ENCODE measurements at places on chromosomes 11 and 22.
A peak's percentile ranks its signal among the peaks of the same experiment; 100 is the strongest.

GRCh38 chr11:92642177-92642931, 327.1 kb upstream of the MTNR1B start:
- DNase-seq, result no peak

DNA sequence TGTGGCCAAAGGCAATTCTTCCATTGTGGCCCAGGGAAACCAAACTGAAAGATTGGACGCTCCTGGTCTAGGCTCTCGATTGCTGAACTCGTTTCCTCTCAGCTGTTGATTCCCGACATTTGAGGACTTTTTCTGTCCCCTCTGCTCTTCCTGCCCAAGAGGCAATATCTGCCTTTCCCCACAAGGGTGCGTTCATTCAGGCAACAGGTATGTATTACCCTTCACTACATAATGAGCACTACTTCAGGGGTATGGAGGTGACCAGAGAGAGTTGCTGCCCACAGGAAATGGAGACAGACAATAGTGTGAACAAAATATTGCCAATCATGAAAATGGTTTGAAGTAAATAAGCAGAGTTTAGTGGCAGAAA, 8.2 kb downstream of the PTH start:
- DNase-seq, result peak; percentile 40

DNA sequence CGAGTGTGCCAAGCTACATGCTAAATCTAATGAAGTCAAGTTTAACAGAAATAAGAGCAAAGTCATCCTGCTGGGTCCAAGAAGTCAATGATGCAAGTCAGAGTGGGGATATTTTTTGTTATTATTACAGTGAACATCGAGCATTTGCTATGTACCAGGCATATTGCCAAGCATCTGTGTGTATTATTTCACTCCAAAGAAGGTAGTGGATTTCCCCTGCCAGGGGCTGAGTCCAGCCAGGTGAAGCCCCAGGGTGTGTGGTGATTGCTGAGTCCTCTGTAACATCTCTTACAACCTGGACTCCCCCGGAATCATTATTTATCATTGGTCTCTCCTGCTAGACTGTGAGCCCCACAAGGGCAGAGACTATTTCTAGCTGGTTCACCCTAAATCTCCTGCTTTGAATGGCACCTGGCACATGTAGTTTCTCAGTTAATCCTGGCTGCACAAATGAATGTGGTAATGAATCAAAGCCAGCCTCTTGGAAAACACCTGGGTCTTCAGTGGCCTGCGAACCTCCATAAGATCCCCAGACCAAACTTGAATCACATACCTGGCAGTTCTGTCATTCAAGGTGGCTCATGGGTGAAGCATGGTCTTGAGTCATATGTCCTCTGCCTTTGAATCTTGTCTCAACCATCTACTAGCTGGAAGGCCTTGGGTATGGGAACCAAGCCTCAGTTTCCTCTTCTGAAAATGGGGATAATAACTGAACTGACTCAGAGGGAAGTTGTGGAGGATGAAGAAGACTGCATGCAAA, 549.2 kb downstream of the MIAT start:
- DNase-seq, result no peak

DNA sequence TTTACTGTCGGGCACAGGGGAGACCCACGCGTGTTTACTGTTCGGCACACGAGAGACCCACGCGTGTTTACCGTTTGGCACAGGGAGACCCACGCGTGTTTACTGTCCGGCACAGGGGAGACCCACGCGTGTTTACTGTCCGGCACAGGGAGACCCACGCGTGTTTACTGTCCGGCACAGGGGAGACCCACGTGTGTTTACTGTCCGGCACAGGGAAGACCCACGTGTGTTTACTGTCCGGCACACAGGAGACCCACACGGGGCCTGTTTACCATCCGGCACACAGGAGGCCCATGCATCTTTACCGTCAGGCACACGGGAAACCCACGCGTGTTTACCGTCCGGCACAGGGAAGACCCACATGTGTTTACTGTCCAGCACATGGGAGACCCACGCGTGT, 525.1 kb downstream of the BRD1 start:
- no peak for DNase-seq

GRCh38 chr11:71286701-71287643, 34.6 kb upstream of the SHANK2 start:
- DNase-seq, result no peak

DNA sequence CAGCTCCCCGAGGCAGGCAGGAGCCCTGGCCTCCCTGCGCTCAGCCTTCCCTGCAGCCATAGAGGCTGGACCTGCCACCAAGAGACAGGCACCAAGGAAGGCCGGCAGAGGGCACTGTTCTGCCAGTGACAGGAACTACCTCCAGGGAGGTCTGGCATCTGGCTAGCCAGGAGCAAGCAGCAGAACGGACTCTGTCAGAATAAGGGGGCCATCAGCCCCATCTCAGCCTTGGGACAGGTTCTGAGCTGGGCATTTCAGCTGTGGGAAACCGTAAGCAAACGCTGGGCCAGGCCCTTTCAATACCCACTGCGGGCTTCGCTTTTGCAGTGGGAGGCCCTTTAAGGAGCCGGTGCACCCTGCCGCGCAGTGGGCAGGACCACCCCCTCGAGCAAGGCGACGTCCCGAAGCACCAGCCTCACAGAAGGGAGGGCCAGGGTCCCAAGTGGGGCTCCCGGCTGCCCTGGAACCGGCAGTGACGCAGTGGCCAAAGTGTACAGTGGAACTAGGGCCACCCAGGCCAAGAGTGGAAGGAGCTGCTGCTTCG, 18.2 kb downstream of the IFT27 start:
- DNase-seq, result peak; percentile 83

GRCh38 chr11:61963016-61963281, 4.5 kb downstream of the FTH1 start:
- no peak for DNase-seq

DNA sequence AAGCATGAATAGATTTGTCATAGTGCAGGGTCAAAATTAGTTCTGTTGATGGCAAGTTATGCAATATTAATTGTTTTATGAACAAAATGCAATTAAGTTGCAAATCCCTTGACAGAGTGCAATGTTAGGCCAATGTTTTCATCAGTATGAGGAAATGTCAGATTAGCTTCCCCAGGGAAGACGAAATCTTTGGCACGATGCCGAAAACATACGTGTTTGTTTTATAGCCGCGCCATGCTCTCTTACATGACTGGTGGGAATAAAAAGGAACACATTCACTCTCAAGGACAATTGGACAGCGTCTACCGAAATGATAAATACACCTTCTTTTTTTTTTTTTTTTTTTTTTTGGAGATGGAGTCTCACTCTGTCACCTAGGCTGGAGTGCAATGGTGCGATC, 27.0 kb downstream of the MFNG start:
- no peak for DNase-seq

DNA sequence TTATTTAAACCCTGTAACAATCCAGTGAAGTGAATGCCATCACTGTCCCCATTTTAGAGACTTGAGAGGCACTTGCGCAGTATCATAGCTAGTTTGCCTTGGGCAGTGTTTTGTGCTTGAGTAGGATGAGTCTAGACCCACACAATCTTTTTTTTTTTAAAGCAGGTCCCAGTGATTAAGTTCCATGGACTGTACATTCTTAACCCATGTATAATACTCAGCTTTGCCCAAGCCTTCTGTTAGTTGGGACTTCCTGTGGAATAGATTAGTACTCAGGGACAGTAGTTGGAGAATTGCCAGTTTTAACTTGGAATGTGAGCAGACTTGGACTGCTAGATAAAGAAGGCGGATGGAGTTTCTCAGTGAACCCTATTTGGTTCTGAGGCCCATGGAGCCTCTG, 108.6 kb upstream of the RASSF10 start:
- DNase-seq, result no peak

DNA sequence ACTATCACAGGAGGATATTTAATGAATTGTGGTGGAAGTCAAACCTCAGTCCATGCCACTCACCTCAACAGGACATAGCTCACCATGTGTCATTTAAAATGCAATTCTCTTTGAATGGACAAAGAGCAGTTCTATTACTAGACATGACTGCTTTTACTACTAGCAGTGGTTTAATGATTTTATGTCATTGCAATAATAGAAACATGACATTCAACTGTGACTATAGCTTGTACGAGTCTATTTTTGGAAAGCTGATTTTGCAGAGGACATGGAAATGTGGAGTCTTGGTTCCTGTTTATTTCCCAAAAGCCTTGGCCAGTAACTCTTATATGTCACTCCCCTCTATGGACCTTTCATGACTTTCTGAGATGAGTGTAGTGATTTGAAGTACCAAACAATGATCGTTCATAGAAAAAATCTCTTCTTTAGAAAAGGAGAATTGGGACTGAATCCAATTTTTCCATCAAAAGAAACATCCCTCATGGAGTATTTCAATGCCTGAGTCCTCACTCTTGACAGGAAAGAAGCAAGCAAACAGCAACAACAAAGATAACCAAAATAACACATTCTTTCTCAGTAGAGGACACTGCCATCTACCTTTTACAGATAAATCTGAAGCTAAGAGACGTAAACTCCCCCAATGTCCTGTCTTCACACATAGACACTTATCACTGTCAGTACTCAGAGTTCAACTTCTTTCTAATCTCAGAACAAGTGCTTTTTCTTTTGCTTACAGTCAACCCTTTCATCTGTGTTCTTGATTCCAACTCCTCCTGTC, 233.4 kb downstream of the LRRC4C start:
- DNase-seq, result no peak

DNA sequence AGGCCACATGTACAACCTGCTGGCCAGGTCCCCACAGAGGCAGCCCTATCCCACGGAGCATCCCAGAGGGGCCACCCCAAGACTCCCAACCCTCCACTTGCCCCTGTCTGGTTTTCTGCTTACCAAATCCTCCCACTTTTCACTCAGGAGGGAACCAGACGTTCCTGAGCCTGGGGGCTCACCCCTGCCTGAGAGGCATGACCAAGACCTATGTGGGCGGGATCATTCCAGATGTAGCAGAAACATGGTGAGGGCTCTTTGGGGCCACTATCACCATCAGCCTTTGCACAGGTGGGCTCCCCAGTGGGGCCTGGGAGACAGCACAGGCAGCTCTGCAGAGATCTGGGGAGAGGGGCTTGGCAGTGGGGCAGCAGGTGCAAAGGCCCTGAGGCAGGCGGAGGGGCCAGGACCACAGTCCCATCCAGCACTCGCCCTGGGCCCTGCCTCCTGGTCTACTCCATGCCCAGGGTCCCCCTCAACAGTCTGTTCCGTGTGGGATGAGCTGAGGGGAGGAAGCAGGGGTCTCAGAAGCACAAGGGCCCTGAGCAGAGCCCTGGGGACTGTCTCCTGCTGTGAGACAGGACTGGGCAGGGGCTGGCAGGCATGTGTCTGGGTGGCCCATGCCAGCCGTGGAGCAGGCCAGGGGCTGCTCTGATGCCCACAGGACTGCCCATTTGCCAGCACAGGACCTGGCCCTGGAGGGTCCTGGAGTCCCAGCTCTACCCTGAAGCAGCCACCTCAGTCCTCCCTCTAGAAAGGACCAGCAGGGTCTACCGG, 9.4 kb downstream of the PIM3 start:
- no peak for DNase-seq

- DNase-seq, result no peak
Observed at GRCh38 chr22:42358643-42359558, 73.3 kb downstream of the NFAM1 start.

DNA sequence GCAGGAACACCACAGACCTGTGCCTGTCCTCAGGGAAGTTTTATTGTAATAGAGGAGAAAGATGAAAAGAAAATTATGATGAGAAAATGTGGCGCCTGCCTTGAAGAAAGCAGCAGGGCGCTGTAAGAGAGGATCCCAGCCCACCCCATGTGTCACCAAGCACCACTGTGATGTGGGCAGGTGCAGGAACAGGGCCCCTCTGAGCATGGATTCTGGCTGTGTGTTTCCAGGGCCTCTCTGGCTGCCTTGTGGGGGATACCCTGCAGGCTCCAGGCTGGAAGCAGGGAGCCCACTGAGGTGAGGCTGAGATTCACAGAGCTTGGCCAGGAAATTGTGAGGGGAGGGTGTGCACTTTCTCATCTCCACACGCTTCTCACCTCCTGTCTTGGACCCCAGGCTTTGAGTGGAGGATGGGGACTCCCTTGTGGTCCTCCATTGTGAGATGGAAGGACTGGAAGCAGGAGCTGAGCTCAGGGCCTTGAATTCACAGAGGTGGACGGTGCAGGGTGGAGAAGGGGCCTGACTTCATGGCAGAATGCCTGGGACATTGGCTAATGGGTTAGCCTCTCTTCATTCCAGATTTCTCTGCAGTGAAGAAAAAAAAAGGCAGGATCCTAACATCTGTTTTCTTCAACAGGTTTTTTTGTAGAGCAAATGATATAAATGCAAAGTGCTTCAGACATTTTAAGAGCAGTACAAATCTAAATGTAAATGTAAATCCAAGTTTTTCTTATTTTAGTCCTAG, 246.6 kb upstream of the B3GAT1 start:
- no peak for DNase-seq

DNA sequence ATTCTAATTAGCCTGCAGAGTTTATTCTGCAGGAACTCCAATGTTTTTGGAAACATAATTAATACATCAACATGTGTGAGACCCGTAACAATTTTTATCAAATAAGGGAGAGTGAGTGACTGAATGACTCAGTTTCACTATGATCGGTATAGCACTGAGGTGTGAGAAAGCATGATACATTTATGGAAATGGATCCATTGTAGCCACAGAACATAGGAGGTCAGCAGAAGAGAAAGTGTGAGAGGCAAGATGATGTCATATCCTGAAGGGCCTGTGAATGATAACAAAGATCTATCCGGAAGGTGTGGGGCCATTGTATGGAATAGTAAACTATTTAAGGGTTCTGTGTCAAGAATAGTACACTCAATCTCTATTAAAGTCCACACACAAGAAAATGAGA, 1406.1 kb upstream of the TENM4 start:
- DNase-seq, result no peak

- no peak for DNase-seq
Observed at GRCh38 chr11:24293964-24294363, 202.9 kb upstream of the LUZP2 start.

GRCh38 chr11:87212891-87213290, 175.2 kb downstream of the TMEM135 start:
- DNase-seq, result no peak

- no peak for DNase-seq
Observed at GRCh38 chr11:2475136-2475918, 30.5 kb downstream of the KCNQ1 start.

DNA sequence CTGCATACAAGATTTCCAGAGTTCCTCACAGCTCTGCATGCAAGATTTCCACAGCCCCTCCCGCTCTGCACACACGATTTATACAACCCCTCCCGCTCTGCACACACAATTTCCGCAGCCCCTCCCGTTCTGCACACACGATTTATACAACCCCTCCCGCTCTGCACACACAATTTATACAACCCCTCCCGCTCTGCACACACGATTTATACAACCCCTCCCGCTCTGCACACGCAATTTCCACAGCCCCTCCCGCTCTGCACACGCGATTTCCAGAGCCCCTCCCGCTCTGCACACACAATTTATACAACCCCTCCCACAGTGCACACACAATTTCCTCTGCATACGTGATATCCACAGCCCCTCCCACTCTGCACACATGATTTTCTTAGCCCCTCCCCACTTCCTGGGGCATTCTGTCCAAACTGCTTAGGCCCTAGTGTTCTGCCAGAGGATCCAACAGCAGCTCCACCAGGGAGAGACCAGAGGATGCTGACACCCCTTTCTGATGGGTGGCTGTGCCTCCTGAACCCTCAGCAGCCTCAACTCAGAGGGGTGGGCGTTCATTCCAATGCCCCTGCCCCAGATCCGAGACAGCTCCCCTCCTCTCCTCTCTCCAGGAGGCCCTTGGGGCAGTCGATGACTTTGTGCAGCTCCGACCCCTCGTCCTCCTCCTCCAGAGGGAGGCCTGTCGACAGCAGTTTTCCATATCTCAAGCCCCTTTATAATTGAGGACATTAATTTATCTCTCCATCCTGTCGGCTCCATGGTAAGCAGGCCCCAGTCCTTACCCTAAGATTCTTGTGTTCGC, 671.7 kb downstream of the BRD1 start:
- no peak for DNase-seq
